ENCODE measurements at places on chromosomes 7 and 10.

- DNase-seq, result no peak
Observed at GRCh38 chr7:127792528-127793342, 140.7 kb downstream of the SND1 start.

GRCh38 chr7:88688222-88688621 is 71.3 kb upstream of the ZNF804B start:
- DNase-seq, result no peak

DNA sequence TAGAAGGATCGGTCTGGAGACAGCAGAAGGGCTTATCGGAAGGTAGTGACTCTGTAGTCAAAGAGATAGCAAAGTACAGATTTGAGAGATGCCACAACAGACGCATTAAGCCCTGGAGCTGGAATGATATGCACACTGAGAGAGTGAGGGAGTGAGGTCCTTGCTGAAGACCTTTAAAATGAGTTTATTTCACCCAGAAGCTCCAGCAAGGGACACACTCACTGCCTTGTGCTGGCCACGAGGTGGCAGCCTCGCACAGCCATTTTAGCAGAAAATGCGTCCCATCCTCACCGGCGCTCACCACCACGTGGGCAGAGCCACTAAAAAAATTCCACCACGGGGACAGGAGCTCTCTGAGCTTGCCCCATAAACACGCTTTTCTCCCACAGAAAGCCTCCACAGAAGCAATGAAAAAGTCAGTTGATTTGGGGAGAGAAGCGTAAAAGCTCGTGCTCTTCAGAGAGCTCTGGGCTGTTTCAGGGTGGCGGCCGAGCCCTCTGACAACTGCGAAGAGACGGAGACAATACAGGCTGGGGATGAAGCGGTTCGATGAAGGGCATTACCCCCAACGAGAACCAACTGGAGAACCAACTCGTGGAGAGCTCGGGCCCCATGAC is 163.0 kb upstream of the KLF14 start:
- no peak for DNase-seq

- no peak for DNase-seq
Observed at GRCh38 chr10:62443866-62444265, 69.7 kb downstream of the ZNF365 start.

DNA sequence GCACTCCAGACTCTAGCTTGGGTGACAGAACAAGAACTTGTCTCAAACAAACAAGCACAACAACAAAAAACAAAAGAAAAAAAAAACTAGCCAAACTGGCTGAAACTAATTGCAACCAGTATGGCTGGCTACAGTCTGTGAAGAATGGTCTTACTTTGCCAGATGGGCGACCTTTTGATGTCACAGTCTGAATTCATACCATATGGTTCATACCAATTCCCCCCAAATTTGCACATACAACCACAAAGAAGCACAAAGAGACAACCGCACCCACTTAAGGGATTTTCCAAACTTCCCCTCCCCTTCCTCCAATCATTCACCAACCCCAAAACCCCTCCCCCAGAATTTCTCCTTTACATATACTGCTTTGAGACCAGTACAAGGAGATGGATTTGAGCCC is 114.2 kb downstream of the SPAG6 start:
- no peak for DNase-seq

GRCh38 chr10:122044713-122045112 is 55.8 kb downstream of the TACC2 start:
- no peak for DNase-seq

GRCh38 chr7:78490524-78490923 is 692.0 kb downstream of the PHTF2 start:
- no peak for DNase-seq

GRCh38 chr10:114233482-114233881 is 5.6 kb upstream of the VWA2 start:
- DNase-seq, result no peak

DNA sequence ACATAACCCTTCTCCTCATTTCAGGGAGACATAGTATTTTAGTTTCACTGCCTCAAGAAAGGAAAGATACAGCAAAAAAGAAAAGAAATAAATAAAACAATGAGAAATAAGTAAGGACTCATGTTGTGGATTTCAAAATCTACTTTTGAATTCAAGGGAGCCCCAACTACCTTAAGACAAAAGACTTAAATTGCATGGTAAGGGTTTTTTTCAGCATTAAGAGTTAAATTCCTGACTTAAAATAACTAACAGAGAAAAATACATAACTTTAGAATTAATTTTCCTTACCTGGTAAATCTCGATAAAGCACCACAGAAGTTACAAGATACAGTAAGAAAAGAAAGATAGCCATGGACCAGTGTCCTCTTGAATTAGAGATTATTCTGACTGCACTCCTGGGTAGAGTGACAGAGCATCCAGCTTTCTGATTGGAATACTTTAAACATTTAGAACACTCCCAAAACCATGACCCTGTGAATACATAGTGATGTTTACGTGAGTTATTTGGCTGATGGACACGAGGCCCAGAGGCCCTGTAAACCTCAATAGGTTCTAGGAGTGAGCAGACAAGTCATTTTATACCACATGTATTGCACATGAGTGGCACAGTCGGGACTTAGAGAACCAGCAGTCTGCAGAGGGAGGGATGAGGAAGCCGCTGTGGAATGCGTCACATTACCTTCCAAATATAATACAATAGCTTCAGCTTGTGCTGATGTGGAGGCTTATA is 292.5 kb upstream of the SEMA3C start:
- DNase-seq, result no peak

Data from NCI-H1436 treated with DMSO at 0.1 percent for 48 hours (cell line).